Renal cortical epithelial cell (primary cell): ENCODE measurements at places on chromosomes 3 and 15.
A peak's percentile ranks its signal among the peaks of the same experiment; 100 is the strongest.

DNA sequence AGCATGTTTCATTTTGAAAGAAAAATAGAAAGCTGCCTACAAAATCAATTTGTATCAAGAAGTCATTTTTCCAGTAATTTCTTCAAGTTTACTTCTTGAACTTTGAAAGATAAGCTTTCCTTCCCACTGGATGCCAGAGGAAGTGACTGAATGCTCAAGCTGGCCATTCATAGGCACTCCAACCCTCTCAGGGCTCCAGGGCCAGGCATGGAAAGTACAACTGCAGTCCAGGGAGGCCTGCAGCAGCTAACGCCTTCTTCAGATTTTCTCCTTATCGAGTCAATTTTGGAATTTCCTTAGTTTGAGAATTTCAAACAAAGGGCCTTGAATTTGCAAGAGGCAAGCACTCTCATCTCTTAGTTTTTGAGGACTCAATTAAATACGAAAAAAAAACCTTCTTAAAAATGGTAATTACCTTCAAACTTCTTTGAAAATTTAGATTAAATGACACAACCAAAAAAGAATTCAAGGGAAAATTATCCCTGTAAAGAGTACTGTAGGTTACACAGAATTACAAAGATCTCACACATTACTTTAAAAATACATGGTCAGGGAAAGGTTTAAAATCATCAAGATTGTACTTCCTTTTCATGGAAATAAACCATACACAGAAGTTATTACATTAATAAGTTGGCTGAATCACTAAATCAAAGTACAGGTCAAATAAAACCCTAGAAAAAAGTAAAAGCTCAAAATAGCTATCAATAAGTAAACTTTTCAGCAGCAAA, 2.5 kb downstream of the UBP1 start:
- DNase-seq, result peak; percentile 29

DNA sequence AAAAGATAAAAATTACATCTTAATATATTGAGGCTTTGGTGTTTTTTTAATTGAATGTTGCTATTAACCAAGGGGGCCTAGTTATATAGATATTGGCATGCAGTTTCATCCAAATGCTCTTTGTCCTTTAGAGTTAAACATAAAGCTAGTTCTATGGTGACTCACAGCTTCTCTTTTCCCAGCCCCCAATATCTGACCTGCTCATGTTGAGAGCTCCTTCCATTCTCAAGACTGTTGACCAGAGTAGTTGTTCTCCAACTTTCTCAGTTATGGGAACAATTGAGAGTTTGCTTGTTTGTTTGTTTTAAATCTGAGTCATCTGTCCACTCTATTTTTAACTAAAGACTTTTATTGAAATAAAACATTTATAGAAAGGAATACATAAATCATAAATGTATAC, 15.8 kb upstream of the RARB start:
- no peak for DNase-seq

GRCh38 chr15:73924171-73924921, 1.9 kb upstream of the LOXL1 start:
- DNase-seq, result peak; percentile 74

GRCh38 chr3:4804161-4805058, 174.8 kb upstream of the BHLHE40 start:
- no peak for DNase-seq

- no peak for DNase-seq
Measured at GRCh38 chr3:174786825-174787224, 72.3 kb upstream of the NAALADL2 start.

- no peak for DNase-seq
Measured at GRCh38 chr3:16468336-16469098, 45.0 kb downstream of the RFTN1 start.

- peak; percentile 12 for DNase-seq
Measured at GRCh38 chr3:60954048-60954447, 297.2 kb downstream of the FHIT start.

DNA sequence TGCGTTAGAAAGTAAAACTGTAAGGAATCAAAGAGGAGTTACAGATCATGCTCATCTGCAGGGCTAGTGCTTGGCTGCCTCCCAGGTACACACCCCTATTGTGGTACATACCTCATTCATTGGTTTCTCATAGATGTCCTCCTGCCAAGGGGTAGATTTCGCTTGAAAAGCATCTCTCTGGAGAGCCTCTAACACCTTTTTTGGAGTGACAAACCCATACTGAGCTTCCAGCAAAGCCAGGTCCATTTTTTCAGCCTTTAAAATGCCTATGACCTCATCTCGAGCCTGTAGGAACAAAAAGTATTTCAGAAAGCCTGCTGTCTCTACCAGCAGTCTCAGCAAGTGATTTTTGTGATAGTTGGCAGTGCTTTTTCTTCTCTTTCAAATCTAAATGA, 112.1 kb downstream of the CMSS1 start:
- DNase-seq, result no peak

- no peak for DNase-seq
Measured at GRCh38 chr3:4753073-4753691, 226.1 kb upstream of the BHLHE40 start.

DNA sequence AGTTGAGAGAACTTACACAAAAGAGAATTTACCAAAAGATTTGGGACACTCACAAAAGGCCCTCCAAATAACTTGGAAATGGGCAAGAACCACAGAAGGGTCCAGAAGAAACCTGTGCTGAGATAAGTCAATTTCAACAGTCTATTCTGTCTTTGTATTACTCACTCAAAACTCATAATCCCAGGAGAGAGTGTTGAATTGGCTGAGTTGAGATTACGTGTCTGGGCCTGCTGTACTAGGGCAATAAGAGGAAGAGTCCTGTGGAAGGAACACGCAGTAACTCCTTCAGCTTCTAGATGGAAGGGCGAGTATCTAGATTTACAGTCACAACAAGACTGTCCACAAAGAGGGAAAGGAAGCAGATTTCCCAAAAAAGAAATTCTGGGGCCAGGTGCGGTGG, 42.5 kb upstream of the DYNC1LI1 start:
- DNase-seq, result no peak

DNA sequence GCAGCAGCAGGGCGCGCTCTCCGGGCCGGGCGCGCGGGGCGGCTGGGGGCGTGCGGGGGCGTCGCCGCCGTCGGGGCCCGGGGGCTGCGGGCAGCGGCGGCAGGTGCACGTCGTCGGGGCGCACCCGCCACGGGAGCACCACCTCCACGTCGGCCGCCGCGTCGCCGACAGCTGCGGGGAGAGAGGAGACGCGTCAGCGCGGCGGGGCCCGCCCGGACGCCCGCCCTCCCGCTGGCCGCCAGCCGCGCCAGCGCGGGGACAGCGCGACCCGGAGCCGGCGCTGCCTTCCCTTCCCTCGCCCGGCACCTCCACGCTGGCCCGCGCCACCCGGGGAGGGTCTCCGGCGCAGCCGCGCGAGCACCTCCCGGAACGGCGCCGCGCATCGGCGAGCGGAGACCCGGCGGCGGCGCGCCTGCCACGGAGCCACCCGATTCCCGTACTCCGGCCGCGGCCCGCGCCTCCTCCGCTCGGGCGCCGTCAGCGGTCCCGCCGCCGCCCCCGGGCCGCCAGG, 481 bp downstream of the ADAMTS17 start:
- DNase-seq, result no peak

DNA sequence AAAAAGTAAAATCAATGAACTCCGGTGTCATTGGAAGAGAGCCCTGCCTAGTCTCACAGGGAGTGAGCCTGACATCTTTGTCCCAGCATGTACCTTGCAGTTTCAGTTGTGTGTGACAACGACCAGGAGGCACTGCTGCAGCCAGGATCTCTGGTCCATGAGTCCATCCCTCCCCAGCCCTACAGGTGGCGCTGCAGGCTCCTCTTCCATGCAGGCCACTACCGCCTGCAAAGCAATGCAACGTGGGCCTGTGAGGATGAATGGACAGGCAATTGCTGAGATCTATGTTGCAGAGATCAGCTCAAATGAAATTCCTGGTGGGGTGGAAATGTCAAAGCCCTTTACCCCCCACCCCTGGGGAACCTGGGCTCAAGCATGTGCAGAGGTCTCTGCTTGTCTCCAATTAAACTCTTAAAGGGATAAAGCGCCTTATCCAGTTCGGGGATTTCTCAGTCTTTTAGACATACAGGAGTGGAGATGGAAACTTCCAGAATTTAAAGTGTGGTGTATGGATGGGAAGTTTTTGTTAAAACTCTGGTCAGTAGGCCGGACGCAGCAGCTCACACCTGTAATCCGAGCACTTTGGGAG, 35.8 kb downstream of the TKT start:
- DNase-seq, result peak; percentile 69

DNA sequence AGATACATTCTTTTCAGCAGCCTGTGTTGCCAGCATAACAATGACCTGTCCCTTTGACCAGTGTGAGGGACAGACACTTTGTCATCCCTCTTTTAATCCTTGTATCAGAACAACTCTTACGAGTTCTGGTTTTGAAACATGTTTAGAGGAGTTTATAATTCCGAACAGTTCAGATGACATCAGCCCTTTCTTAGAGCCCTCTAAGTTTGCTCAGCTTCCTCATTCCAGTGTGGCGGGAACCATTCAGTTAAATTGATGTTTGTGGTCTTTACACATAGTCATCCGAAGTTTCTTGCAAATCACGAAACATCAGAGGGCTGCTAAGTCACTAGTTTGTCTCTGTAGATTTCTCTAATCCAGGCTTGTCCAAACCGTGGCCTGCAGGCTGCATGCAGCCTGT, 102.5 kb downstream of the AKAP13 start:
- DNase-seq, result peak; percentile 91

DNA sequence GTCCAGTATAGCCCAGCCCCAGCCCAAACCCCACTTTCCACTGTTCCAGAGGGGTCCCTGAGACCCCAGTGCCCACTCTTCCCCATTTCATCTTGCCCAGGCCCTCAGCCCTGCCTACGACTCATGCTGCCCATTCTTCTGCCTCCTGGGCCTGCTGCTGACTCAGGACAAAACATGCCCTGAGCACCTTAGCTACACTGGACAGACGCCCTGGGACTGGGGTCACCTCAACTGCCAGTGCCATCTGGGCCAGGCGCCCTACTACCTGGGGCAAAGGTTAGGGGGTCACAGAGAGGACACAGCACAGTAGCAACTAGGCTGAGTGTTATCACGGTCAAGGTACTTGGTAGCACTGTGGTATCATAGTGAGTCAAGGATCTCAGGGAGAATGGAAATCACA, 2.6 kb upstream of the LAMB2 start:
- no peak for DNase-seq

DNA sequence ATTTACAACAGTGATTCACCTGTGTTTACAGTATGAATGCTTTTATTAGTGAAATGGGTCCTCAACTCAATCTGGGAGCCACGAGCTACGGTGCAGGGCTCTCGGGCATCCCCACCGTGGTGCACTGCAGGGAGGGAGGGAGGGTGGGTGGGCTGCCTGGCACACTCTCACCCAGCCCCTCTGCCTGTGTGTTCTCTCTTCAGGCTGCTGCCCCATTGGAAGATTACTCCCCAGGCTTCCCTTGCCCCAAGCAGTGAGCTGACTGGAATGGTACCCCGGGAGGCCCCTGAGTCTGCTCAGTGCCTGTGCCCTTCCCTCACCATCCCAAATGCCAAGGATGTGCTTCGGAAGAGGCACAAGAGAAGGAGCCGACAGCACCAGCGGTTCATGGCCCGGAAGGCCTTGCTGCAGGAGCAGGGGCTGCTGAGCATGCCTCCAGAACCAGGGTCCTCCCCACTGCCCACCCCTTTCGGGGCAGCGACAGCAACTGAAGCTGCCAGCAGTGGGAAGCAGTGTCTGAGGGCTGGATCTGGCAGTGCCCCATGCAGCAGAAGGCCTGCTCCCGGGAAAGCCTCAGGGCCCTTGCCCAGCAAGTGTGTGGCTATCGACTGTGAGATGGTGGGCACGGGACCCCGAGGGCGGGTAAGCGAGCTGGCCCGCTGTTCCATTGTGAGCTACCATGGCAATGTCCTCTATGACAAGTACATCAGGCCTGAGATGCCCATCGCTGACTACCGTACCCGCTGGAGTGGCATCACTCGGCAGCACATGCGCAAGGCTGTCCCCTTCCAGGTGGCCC, 5.0 kb downstream of the AEN start:
- DNase-seq, result no peak

- DNase-seq, result no peak
Measured at GRCh38 chr15:47184908-47185801, 532.1 kb upstream of the SEMA6D start.

- DNase-seq, result no peak
Measured at GRCh38 chr3:118511402-118511801, 523.2 kb downstream of the IGSF11 start.

DNA sequence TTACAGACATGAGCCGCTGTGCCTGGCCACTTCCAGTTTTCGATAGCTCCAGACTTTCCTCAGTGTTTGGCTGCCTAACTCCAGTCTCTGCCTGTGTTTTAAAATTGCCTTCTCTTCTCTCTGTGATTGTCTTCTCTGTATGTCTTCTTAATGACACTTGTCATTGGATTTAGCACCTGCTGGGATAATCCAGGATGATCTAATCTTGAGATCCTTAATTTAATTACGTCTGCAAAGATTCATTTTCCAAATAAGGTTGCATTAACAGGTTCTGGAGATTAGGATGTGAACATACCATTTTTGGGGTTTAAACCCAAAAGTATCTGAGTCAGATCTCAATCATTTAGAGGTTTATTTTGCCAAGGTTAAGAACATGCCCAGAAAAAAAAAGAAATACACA, 222.2 kb upstream of the PDZRN3 start:
- no peak for DNase-seq

- no peak for DNase-seq
Measured at GRCh38 chr3:65361448-65361847, 673.6 kb upstream of the ADAMTS9 start.

GRCh38 chr3:71219744-71220638, 363.5 kb downstream of the FOXP1 start:
- no peak for DNase-seq

- DNase-seq, result no peak
Measured at GRCh38 chr3:65262548-65262947, 574.7 kb upstream of the ADAMTS9 start.

DNA sequence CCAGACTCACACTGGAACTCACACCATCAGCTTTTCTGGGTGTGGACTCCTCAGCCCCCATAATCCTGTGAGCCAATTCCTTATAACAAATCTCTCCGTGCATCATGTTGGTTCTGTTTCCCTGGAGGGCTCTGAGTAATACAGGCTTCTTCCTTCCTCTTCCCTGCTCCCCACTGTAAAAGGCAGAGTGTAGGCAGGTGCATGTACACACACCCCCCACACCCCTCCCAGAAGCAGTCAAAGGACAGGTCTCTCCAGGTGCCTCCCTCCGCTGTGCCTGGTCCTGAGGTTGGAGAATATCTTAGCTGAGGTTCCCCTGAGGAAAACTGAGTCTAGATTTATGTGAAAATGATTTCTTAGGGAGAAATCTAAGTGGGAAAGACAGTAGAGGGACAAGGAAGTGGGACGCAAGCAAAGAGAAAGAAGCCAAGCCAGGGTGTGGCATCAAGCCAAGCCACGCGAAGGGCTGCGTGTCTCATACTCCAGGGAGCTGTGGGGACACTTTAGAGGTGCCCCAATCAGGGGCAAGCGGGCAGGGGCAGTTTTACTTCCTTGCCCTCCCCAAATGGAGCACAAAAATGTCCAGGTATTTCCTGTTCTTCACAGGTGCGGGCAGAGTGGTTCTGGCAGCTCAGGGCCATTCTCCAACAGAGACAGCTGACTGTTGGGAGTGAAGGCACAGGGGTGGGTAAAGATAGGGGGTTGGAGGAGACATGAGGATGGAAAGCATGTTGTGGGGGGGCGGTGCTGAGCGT, 86.6 kb downstream of the HMG20A start:
- no peak for DNase-seq
